T-helper 1 cell treated with Interleukin-12 subunit alpha and Interleukin-12 subunit beta and Interleukin-4 antibody, amounts not matched to agents 30 ng/mL and 1 ng/mL, for 36 hours (primary cell): ENCODE measurements at places on chromosomes 7 and 10. TPM values are rescaled to one million over a fixed set of nuclear protein-coding genes. Genes with fewer than 3 reads are reported as not detected.

Gene C10orf67
- 0.20 TPM in 2 replicates for total RNA-seq

Gene ITPRID1
- not detected in 2 replicates for total RNA-seq

Gene WASL
- 8.5 and 9.1 TPM in 2 replicates for total RNA-seq

Gene ADAP1
- total RNA-seq = 20.6 and 20.9 TPM in 2 replicates

Gene DIP2C
- total RNA-seq = 2.7 and 2.8 TPM in 2 replicates

Gene RNF133
- total RNA-seq = not detected in 2 replicates

Gene VSTM4
- total RNA-seq = 0.07 and 0.10 TPM in 2 replicates

Gene INMT
- 5.2 and 5.9 TPM in 2 replicates for total RNA-seq

Gene TAC1
- not detected in 2 replicates for total RNA-seq

Gene CREB5
- not detected in 2 replicates for total RNA-seq

Gene SPDYE5
- total RNA-seq = not detected in 2 replicates

Gene SKIDA1
- 0.05 TPM in 1 of 2 replicates, not detected in the other for total RNA-seq

Gene C10orf95
- total RNA-seq = 0.20 TPM in 1 of 2 replicates, not detected in the other

Gene PRKAG2
- 17.0 and 17.7 TPM in 2 replicates for total RNA-seq

Gene SFRP4
- total RNA-seq = not detected in 2 replicates

Gene THSD7A
- not detected in 2 replicates for total RNA-seq

Gene SHTN1
- total RNA-seq = 0.10 and 0.15 TPM in 2 replicates

Gene OR9A2
- total RNA-seq = not detected in 2 replicates

Gene EGR2
- 22.4 and 22.9 TPM in 2 replicates for total RNA-seq

Gene WASHC2C
- total RNA-seq = 45.8 and 54.5 TPM in 2 replicates

Gene SRRM3
- total RNA-seq = 0.29 TPM in 1 of 2 replicates, not detected in the other

Gene TMEM168
- total RNA-seq = 20.6 and 21.4 TPM in 2 replicates

Gene OR2A5
- total RNA-seq = not detected in 2 replicates

Gene ABCC2
- 1.9 and 2.2 TPM in 2 replicates for total RNA-seq

Gene FAM25C
- not detected in 2 replicates for total RNA-seq

Gene SEC23IP
- total RNA-seq = 79.3 and 82.8 TPM in 2 replicates

Gene PALD1
- total RNA-seq = 0.07 and 0.10 TPM in 2 replicates

Gene UCN3
- total RNA-seq = not detected in 2 replicates
